Inflammatory macrophage treated with lipopolysaccharide for 4 hours (primary cell): ENCODE measurements at places on chromosomes 2 and 18.

- no peak for DNase-seq
Observed at GRCh38 chr18:10284540-10285282, 169.7 kb upstream of the APCDD1 start.

DNA sequence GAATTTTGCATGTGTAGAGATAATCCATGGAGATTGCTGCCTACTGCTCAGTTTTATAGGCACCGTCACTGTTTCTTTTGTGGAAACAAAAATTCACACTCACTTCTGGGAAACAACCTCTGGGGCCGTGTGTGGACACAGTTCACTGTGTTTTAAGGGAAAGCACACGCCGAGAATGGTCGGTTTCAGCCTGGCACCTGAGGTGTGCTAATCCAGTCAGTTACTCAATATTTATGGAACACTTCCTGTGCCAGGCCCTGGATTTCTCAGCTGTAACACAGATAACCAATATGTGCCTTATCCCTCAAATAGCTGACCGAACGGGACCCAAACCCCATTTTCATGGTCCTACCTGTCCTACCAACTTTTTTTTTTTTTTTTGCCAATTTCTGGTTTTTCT is 179.6 kb downstream of the MGAT5 start:
- DNase-seq: no peak

GRCh38 chr2:195732574-195732973 is 75.5 kb downstream of the SLC39A10 start:
- no peak for DNase-seq

DNA sequence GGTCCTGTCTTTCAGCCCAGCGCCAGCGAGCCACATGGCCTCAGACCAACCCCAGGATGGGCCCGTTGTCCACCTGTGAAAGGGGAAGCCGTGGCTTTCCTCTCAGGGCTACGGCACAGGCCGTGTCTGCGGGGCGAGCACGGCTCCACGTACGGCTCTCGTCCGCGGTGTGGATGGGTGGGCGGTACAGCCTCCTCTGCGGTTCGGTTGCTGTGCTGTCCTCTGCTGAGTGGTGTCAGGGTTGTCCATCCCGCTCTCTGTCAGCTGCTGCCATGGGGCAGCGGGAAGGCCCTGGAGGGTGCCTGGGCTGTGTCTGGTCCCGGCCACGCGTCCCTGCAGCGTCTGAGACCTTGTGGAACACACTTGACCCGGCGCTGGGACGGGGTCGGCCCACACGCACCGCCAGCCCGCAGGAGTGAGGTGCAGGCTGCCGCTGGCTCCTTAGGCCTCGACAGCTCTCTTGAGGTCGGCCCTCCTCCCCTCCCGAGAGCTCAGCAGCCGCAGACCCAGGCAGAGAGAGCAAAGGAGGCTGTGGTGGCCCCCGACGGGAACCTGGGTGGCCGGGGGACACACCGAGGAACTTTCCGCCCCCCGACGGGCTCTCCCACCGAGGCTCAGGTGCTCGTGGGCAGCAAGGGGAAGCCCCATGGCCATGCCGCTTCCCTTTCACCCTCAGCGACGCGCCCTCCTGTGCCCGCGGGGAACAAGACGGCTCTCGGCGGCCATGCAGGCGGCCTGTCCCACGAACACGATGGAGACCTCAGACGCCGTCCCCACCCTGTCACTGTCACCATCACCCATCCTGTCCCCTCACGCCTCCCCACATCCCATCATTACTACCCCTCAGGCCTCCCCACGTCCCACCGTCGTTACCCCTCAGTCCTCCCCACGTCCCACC is 128.7 kb downstream of the NFATC1 start:
- DNase-seq: no peak

DNA sequence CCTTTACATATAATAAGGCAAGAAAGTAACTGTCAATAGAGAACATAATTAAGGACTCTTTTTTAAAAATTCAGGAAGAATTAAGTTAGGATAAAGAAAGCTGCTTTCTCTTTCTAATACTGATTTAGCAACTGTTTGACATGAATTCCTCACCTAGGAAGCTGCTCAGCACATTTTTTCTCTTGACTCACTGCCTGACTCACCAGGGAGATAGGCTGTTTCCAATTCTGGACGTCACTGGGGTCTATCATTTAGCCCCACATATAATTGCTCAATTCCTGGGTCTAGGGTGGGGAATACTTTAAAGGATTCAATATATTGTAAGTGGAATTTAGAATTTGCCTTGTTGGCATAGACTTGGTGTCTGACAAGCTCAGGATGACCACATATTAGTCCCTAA is 50.8 kb upstream of the UGP2 start:
- DNase-seq: peak; percentile 87

- no peak for DNase-seq
Observed at GRCh38 chr18:12963069-12963468, 15.3 kb downstream of the SEH1L start.

GRCh38 chr2:47249157-47249900 is 94.2 kb upstream of the STPG4 start:
- no peak for DNase-seq

DNA sequence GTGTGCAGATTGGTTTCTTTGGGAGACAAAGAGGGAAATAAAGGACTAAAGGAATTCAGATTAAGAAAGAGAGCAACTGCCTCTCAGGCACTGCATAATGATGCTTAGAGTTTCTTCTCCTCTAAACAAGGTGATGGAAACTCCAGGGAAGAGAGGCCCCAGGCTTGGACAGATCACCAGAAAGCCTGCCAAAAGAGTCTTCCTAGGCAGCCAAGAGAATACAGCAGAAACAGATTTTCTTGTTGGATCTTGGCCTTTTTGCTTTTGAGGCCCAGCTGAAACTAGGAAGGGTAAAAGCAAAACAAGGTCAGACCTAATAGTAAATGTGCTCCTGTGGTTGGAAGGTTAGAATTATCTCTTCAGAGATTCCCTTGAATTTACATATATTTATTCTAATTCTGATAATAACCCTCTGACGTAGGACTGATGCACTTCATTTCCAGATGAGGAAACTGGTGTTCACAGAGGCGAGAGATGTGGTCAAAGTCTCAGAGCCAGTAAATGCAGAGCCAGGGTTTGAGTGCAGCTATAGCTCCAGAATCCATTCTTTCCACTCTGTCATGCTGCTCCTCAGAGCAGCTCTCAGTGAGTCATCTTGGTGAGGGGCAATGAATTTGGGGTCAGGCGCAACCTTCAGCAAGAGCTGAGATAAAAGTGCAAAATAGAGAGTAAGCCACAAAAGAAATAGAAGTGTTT is 142.3 kb upstream of the FBXO11 start:
- DNase-seq: no peak

GRCh38 chr2:128446874-128447537 is 128.3 kb upstream of the HS6ST1 start:
- no peak for DNase-seq

DNA sequence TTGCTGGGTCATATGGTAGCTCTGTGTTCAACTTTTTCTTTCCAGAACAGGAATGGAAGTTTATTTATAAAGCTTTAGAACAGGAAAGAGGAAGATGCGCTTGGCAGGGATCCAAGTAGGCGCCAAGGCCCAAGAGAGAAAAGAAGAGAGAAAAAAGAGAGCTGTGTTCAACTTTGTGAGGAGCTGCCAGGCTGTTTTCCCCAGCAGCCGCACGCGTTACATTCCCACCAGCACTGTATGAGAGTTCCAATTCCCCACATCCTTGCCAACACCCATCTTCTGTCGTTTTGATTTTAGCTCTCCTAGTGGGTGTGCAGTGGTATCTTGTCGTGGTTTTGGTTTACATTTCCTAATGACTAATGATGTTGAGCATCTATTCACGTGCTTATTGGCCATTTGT is 51.4 kb downstream of the KCNF1 start:
- peak; percentile 33 for DNase-seq

DNA sequence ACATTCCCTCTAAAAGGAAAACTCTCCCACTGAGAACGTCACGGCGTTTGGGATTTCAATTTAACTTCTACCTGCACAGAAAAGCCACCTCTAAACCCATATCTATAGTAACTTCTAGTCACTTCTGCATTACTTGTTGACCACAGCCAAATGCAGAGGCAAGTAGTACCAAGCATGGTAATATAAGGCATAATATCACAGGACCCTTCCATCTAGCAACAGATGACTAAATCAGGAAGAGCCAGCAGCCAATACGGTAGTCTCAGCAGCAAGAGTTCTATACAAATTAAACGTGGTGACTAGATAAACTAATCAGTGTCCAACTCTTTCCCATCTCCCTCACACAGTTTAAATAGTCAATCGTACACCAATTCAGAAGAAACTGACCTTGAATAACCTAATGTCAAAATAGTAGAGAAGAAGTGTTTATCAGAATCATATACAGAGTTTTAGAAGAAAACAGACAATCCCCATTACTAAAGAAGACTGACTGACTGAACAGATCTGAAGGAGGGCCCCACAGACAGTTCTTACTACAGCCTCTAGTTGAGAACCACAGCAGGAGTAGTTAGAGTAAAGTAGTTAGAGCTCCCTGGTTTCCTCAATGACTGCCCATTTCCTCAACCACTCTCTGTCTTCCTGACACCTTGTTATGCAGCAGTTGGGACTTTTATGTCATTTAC is 30.0 kb downstream of the MEMO1 start:
- peak; percentile 68 for DNase-seq

- no peak for DNase-seq
Observed at GRCh38 chr2:217195016-217195415, 335.2 kb upstream of the TNP1 start.

DNA sequence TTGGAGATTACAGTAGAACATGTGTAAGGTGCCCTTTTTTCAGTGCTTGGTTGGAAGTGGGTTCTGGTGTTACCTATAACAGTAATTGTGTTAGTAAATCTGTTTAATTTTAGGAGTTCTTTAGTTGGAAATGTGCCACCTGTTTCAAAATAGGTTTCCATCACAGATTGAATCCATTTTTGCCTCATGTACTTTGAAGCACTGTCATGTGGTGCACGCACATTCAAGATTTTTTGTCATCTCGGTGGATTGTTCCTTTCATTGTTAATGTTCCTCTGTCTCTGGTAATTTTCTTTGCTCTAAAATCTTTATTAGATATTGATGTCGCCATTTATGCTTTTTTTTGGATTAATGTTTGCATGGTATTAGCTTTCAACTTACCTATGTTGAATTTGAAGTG is 1.3 kb downstream of the ATP9B start:
- no peak for DNase-seq

- DNase-seq: no peak
Observed at GRCh38 chr2:131152074-131152473, 46.9 kb downstream of the PLEKHB2 start.

DNA sequence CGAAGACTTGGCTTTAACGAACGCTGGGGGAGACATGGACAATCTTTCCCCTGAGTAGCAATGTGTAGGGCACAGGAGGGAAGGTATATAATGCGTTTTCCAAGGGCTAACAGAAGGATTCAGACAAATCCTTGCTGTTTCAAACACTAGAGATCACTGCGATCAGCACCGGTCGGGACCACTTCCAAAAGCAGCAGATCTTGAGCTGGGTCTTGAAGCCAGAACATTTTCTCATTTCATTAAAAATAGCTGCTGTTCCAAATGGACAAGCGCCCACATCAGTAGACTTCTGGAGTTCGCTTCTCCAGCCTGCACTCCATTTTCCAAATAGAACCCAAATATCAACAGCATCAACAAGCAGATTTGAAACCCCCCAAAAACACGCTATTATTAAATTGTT is 65.1 kb upstream of the MAPRE2 start:
- no peak for DNase-seq

DNA sequence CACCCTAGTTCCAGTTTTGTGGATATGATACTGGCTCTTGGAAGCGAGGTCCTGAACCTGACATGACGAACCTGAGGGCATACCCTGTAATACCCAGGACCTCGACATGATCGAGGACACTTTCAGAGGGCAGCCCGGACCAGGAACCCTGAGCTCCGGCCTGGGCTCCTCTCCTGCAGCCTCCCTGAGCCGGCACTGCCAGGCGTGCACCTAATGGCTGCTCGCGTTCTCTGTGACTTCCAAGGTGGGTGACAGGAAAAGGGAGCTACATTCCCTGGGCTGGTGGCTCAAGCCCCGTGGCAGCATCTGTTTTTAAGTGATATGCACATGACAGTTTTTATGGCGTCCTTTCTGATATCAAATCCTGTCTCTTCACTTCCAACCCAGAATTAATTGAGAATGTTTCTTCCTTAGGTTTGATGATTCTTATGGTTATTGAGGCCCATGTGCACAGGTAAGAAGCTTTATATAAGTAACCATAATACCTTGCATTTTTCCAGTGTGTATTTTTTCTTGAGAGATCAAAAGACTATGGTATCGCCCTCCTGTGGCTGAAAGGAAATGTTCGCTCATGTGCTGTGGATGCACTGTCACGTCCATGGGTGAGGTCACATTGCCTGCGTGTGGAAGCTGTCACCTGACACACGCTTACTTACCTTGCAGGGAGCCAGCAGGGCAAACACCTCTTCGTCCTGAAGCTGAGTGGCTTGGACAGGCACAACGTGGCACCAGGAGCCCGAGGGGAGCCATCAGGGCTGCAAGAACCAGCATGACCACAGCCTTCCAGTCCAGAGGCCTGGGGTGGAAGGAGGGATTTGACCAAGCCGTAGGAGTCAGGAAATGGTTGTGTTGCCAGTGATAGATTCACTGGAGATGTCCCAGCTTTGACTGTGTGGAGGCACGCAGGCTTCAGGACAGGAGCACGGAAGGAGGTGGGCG is 367.4 kb upstream of the MYT1L start:
- DNase-seq: peak; percentile 19

- no peak for DNase-seq
Observed at GRCh38 chr2:27856386-27856785, 33.8 kb downstream of the RBKS start.

DNA sequence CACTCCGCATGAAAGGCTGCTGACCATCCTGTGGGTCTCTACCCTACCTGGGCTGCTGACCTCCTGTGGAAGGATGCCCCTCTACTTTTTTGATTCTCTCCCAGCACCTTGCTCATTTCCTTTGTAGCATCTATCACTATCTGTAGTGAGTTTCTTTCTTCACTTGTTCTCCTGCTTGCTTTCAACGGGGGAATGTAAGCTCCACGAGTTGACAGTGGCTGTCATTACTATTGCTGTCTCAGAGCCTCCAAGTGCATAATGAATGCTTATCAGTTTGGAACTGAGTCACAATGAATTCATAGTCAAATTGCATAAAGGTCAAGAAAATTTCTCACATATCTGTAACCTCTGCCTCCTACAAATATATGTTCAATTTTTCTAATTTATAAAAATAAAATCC is 477.7 kb downstream of the PLCL1 start:
- no peak for DNase-seq

DNA sequence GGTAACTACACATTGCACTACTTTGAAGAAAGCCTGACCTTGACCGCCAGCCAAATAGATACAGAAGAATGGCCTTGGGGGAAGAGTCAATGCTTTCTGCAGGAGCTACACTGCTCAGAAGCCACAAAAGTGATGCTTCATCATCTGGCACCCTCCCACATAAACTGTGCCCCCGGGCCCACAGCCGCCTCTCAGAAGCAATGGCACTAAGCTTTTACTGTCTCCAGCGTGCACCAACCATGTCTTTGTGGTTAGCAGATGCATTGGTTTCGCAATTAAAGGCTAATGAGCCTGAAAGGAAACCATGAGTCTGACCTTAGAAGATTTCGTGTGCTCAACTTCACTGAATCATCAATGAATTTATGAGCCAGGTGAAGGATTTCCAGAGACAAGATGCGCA is 209.4 kb upstream of the TRIB2 start:
- peak; percentile 74 for DNase-seq
